HCT116 (cell line): ENCODE measurements at places on chromosomes 7 and 10.

DNA sequence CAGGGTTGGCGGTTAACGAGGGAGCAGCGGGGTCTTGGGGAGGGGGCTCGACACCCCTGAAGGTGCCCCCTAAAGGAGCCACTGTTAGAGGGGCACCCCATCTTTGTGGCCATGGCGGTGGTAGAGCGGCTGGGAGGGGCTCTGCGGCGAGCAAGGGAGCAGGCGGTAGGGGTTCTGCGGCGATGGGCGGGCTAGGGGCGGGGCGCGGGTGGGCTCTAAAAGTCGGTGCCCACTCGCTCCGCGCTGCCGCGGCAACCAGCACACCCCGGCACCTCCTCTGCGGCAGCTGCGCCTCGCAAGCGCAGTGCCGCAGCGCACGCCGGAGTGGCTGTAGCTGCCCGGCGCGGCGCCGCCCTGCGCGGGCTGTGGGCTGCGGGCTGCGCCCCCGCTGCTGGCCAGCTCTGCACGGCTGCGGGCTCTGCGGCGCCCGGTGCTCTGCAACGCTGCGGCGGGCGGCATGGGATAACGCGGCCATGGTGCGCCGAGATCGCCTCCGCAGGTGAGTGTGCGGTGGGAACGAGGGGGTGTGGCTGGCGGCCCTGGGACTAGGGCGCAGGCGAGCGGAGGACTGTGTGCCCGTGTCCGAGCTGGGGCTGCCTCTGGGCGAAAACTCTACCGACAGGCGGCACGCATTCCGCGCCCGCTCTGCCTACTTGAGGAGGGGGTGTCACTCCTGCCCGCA lies at the start of gene MEST:
Gene MEST, plus strand, starts transcription at position 245 of the 682 bp plus-strand sequence. Its CDS starts 229 bp downstream, at position 474.
- no peak for DNase-seq

- DNase-seq: no peak
Measured at GRCh38 chr7:103630318-103630717, 184.3 kb upstream of the SLC26A5 start.

DNA sequence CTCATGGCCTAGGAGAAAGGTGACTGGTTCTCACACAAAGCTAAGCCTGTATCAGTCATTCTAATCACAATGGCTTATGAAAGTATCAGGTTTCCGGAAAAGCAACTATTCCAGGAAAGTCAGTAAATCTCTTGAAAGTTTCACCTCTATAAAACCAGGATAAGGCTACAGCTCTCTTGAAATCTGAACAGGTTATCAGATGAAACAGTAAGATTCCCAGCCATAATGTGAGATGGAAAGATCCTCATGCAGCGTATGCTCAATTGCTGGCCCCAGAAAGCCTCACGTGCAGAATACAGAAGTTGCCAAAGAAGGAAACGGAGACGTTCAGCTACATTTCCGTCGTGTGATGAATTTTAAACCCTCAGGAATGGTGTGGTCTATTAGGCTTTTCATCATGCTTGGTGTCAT lies 90.0 kb downstream of the PFKFB3 start:
- DNase-seq: no peak

DNA sequence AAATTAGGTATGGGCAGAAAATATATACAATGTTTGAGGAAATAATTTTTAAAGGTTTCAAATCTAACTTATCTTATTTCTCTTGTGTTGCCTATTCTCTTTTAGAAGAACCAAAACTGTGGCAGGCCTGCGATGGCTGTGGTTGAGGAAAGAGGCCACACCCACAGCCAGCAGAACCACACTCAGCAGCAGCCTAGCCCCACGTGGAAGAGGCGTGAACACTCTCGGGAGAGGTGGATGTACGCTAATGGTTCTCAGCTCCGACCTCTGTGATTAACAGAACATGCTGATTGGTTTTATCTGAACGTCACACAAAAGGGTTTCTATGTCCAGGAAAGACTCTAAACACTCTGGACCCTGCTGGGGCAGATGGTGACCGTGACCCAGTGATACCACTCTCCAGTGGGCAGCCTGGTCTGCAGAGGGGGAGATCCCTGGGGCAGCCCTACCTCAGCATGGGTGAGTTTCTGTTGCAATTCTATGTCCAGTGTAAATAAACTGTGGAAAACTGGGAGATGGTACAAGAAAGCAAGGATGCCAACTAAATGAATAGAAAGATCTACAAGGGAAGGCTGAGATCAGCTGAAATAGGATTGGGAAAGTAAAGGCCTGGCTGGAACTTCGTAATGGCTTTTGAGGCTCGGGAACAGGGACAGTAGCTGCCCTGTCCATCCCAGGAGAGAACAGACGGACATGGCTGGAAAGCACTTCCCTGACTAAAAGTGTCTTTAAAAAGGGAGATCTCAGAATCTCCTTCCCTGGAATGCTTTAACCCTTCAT lies 26.6 kb downstream of the DIP2C start:
- DNase-seq: no peak

GRCh38 chr7:53504914-53505313 lies 469.5 kb downstream of the POM121L12 start:
- DNase-seq: no peak

- DNase-seq: no peak
Measured at GRCh38 chr7:137760111-137760510, 86.7 kb downstream of the DGKI start.

DNA sequence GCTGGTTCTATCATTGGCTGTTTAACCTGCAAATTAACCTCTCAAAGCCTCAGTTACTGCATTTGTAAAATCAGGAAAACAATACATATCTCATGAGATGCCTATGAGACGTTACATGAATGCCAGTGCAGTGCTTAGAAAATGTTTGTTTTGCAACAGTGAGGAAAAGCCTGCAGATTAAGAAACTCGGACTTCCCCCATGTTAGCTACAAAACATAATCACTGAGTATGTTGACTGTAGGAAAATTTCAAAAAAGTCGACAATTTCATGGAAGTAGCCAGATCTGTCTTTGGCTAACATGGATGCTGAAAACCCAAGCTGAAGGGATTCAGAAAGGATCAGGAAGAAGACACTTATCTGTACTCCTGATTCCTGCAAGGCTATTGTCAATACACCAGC lies 121.4 kb downstream of the TRIL start:
- DNase-seq: no peak

- no peak for DNase-seq
Measured at GRCh38 chr7:111168182-111168581, 77.3 kb downstream of the LRRN3 start.
